Nucleus accumbens (tissue), 56 donors: ENCODE measurements at places on chromosomes 5 and 9.

DNA sequence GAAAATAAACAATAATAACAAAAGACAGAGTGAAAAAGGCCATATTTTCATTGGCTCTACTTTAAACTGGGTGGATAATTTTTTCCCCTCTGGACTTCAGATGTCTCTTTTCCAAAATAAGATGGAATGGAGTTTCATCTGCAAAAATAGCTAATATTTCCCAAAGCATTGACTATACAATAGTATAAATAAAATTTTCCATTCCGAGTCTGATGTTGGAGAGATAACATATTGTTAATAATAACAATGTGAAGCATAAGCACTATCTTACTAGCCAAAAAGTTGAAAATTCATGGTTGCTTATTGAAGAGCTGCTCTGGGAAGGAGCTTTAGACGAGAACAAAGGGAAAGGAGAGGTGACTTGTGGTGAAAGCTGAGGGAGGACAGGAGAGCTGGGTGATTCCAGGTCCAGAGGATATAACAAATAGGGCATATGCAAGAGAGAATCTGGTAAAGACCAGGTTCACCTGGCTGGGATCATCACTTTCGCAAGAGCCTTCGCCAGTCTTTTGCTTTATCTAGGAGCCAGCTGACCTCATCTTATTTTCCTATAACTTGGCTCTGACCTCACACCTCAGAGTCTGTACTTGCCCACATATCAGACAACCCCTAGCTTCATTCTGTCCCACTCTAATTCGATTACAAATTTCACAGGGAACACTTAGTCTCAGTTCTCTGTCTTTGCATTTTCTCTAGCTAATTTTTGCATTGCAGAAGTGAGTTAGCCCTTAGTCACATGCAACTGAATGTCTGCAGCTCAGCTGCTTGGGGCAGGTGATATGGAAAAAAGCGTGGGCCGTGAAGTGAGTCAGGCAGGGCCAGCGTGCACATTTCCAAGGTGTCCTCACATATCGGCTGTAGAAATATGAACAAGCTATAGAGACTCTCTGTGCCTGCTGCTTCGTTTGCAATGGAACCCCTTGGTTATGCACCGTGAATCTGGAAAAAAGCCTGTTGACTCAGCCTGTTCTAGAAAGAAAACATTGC, 7.6 kb upstream of the ZNF474 start:
- no peak for DNase-seq

DNA sequence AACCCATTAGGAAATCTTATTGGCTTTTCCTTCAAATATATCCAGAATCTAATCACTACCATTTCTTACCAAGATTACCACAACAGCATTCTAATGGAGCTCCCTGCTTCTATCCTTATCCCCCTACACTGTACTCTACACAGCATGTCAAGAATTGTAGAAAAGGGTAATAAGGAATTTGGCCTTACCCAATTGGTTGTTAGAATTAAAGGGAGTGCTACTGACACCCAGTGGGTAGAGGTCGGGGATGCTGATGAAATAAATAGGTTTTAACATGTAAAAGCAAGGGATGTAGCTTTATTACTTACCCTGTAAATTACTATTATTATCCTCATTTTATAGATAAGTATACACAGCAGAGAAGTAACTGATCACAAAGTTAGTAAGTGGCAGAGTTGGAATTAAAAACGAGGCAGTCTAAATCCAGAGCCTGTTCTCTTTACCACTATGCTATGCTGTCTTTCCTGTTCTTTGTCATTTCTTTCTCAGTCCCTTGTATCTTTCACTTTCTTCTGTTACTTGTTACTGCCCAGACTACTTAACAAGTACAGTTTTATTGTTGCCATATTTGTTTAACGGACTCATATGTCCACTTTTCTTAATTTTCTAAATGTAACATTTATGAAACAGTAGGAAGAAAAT, 10.5 kb downstream of the SLC38A9 start:
- DNase-seq = no peak

DNA sequence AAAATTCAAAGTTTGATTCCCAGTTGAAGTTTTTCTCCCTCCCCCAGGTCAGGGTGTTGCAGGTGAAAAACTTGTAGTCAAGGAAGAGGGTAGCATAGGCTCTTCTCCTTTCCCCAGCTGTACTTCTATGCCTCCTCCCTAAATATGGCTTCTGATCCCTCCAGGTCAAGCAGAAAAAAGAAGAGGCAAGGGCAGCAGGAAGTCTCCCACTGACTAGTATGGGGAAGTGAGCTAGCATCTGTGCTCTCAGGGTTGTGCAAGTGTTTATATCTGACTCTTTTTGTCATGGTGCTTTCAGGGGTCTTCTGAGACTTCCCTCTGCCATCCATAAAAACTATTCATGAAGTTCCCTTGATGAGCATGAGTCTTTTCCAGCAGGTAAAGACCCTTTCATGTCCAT, 76.0 kb downstream of the ATPSCKMT start:
- no peak for DNase-seq

GRCh38 chr9:37370968-37371563, 51.4 kb upstream of the GRHPR start:
- DNase-seq = no peak

- no peak for DNase-seq
Observed at GRCh38 chr9:112142420-112142819, 32.7 kb downstream of the SUSD1 start.

DNA sequence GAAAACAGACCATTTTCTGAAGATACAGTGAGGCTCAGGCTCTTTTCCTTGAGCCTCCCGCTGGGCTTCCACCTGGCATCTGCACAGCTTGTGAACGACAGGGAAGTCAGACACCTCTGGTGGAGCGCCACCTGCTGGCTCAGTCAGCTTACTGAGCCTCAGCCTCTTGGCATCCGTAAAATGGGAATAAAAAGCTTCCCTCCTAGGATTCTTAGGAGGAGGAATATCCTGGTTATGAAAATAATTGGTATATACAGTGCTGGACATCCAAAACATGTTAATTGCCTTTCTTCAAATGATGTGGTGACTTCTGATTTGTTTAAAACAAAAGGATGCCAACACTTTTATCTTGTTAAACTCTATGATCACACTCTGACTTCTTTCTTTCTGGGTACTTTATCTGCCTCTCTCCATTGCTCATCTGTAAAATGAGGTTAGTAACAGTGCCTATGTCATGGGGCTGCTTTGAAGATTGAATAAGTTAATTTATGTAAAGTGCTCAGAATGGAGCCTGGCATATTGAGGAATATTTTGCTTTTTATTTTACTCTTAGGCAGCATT, 67.5 kb downstream of the MAMDC2 start:
- DNase-seq = no peak

GRCh38 chr5:18546591-18546990, 912.3 kb downstream of the TAF11L14 start:
- no peak for DNase-seq

DNA sequence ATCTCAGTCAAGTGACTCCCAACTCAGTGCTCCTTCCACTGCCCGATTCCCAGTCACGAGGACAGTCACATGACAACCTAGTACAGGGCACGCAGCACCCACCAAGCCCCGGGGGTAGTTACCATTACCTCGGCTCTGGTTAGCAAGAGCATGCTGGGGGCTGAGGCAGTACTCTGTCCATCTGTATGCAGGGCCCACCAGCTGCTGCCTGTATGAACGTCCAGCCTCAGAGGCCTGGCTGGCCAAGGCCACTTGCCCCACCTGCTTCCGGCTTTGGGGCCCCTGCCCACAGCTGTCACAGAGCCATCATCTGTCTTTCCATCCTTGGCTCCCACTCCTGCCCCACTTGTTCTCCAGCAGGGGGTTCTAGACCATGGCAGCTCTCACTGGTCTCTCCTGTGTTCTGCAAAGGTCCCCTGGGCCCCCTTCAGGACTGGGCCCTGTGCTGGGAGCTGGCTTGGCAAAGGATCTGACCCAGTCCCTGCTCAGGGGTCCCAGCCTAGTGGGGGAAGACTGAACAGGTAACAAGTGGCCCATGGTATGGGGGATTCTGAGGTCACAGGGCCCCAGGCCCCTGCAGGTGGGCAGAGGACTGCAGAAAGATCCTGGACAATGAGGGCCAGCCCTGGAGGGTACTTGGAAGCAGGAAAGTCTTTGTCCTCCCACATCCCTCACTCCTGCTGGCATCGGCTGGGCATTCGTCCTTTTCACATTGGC, 3.3 kb downstream of the RPL35 start:
- no peak for DNase-seq

DNA sequence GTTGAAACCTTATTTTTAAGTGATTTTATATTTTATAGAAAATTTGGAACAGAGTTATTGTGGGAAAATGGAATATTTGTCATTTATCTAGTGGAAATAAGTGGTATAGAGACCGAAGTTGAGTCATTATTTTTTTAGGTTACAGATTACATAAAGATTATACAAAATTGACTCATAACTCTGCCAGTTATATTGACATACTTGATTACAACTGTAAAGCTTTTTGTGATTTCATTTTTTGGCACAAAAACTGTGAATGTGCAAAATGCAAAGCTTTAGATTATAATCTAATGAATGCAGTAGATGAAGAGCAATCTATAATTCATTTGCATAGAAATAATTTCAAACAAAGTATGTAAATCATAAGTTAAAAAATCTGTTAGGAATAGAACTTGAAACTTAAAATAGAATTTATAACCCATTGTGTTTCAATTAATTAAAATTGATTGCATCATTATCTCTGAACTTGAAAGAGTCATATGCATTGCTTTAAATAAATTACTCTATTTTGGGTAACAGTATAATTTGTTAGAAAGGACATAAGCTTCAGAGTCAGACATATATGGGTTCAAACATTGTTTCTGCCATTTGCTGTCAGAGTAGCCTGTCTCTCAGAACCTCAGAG, 280.4 kb downstream of the FER start:
- no peak for DNase-seq

- no peak for DNase-seq
Observed at GRCh38 chr5:143051244-143052058, 281.3 kb downstream of the ARHGAP26 start.

- no peak for DNase-seq
Observed at GRCh38 chr9:15221746-15222145, 85.3 kb downstream of the TTC39B start.

GRCh38 chr9:135589596-135590485, 28.3 kb downstream of the PAEP start:
- no peak for DNase-seq

- no peak for DNase-seq
Observed at GRCh38 chr5:131212471-131213021, 41.8 kb downstream of the LYRM7 start.

DNA sequence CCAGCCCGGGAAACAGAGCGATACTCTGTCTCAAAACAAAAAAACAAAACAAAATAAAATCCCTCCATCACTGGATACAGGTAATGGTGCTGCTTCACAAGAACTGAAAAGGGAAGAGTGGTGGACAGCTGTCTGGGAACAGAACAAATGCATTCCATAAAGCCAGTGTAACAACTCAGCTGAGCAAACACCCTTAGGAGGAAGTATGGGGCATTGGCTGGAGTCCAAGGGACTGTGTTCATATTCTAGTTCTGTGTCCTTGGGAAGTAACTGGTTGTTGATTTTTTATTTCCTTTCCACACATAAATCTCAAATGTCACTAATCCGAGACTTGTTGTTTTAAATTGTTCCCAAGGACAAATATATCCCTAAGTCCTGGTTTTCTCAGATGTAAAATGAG, 38.3 kb downstream of the HTR1A start:
- DNase-seq = no peak

DNA sequence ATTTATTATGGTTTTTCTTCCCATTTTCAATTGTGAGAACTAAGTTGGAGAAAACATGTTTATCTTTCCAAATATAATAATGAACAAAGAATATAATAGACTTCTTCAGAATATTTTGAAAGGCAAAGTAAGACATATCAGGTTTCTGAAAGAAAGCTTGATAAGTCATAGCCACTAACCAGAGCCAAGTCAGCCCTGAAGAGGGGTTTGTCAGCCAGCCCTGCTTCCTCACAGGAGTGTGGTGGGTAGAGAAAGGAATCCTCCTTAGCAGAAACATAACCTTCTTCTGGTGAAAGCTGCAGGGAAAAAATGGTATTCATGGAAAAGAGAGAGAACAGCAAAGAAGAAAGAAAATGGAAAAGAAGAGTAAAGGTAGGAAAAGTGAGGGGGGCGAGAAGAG, 93.4 kb downstream of the MPDZ start:
- no peak for DNase-seq

- DNase-seq = no peak
Observed at GRCh38 chr5:2908086-2908485, 156.6 kb upstream of the IRX2 start.

DNA sequence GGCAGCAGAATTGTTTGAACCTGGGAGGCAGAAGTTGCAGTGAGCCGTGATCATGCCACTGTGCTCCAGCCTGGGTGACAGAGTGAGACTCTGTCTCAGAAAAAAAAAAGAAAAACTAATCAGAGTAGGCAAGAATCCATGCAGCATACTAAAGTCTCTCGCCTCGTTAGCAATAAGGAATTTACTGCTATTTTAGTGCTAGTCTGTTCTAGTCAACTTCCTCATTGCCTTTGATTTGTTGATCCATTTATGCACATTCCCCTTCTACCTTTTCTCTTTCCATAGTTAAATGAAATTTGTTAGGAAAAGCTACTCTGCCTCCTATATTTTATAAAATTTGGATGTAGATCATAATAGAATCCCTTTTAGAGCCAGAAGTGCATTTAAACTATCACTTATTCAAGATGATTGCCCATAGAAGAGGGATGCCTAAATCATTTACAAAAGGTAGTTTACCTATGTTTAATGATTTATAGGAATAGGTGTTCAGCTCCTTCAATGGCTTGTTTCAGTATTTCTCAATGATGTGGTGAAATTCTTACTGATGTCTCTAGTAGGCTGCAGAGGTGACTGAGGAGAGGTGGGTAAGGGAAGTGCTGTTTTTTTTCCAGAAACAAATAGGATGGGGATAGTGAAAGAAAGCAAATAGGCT, 1.9 kb downstream of the LRRC19 start:
- DNase-seq = no peak

DNA sequence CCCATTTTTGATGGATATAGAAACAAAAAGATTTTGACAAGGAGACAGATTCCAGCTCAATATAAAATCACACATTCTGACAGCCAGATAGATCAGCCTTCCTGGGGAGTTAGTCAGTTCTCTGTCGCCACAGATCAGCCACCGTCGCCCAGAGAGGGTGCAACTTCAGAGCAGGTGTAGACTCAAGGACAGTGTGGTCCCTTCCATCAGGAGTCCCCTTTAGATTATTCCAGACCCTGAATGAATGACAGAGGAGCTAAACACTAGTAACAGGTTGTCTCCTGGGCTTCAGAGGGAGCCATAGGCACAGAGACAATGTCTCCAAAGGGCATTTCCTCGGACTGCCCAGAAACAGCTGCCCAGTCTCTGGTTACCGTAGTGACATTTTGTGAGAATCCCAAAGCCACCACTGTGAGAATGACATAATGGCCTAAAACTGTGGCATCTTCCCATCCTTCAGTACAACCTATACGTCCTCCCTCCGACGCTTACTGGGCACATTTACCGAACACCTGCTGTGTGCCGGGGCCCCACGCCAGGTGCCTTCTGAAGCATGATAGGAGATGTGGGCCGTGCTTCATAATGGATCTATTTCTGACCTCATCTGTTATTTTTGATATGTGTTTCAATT, 47.4 kb upstream of the SLC2A8 start:
- no peak for DNase-seq

DNA sequence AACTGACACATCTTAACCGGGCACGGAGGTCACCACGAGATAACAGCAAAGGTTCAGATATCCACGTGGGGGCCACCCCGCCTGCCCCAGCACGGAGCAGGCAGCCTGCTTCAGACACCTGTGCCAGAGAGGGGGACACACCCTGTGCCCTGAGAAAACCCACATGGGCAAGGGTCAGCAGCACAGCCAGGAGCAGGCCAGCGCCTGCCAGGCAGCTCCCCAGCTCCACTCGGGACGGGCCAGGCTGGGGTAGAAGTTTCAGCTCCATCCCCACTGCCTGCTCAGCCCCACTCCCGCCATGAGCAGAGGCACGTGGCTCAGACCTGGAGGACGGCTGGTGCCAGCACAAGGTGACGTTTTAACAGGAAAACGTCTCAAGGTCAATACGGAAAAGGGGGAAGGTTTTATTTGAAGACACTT, 22.2 kb downstream of the SLC12A7 start:
- DNase-seq = no peak
